ENCODE measurements at places on chromosomes 4 and X.

GRCh38 chr4:77872723-77873445 lies 10.3 kb downstream of the MRPL1 start:
- no peak for DNase-seq

DNA sequence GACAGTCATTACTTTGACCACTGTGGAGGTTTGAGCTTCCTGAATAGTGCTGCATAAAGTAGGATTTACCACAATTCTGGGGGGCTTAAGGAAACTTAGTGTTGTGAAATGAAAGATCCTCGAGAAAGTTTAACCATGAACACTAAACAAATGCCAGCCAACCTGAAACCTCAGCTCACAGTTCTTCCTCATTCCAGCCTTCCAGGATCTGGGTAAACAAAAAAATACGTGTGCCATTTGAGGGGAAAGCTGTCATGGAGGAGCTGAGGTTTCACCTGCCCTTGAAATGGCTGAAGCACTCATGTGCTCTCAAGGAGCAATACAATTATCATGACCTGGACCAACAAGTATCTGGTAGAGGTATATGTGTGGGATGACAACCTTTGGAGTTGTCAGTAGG lies 142.7 kb downstream of the NPNT start:
- no peak for DNase-seq

- DNase-seq = no peak
Observed at GRCh38 chrX:115372152-115372551, 82.6 kb downstream of the LUZP4 start.

GRCh38 chrX:14029425-14030173 lies at the start of gene GEMIN8:
Gene GEMIN8, minus strand, starts transcription at chrX:14029892. Its CDS starts 8,414 bp downstream, at chrX:14021478.
- DNase-seq = peak; percentile 72

- DNase-seq = no peak
Observed at GRCh38 chr4:189600718-189601435, 339.8 kb upstream of the FRG1 start.

DNA sequence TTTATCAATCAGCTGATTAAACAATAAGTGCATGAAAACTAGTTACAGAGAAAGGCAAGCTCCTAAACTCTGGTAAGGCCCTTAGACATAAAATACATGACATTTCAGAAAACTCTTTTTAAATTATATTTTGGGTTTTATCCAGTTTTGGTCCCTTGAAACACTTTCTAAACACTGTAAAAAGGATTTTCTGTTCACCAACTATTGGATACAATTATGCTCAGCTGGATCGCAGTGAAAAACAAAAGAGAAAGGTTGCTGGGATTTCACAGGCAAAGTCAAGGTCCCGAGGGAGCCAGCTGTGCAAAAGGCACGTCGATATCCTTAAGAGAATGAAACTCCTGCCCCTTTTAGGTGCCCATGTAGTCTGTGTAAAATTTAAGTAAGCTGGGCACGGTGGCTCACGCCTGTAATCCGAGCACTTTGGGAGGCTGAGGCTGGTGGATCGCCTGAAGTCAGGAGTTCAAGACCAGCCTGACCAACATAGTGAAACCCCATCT lies 1018.4 kb upstream of the INTU start:
- no peak for DNase-seq

DNA sequence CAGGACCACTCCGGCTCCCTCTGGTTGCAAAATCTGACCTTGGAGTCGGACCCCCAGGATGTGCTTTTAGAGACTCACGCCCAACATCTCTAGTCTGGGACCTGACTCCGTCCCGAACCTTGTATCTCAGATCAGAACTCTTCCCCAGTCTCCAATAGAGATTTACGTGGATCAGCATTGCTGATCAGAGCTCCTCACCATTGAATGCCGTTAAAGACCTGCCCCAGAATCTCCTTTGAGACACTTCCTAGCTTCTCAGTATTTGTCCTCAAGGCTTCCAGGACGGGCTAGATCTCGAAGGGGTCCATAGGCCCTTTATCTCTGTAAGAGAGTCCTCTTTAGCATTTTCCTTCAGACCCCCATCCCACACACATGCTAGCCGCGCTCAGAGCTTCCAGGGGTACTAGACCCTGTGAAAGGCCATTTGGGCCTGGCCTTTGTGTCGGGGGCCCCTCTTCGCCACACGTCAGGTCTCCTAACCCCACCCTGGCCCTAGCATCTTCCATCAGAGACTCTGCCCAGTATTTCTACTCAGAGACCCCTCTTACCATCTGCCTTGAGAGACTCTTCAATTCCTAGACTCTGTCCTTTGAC lies 662 bp downstream of the UBA1 start:
- no peak for DNase-seq

- no peak for DNase-seq
Observed at GRCh38 chr4:152468408-152468807, 67.5 kb downstream of the FBXW7 start.

DNA sequence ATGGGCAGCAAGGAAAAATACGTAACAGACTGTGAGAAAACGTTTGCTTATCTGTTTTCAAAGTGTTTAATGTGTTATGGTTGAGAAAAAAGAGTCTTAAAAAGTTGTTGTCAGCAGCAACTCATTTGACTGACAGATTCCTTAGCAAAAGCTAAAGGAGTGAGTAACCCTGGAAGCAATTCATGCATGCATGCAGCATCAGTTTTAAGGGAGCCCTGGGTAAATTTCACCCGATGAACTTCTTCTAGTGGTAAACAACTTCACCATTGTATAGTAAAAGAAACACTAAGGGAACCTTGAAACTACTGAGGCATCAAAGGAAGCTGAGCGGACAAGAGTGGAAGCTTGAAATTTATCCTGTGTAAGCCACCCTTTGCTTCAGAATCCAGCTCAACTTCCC lies 583.2 kb upstream of the INTU start:
- no peak for DNase-seq

- DNase-seq = no peak
Observed at GRCh38 chrX:47561659-47562151, 700 bp downstream of the ARAF start.

- DNase-seq = no peak
Observed at GRCh38 chr4:98283219-98284189, 22.3 kb downstream of the RAP1GDS1 start.

- no peak for DNase-seq
Observed at GRCh38 chrX:29269390-29269789, 682.1 kb downstream of the IL1RAPL1 start.

- DNase-seq = no peak
Observed at GRCh38 chr4:22233230-22233629, 282.6 kb downstream of the ADGRA3 start.

Data from activated naive CD4-positive, alpha-beta T cell (primary cell).